WERI-Rb-1 (cell line): ENCODE measurements at places on chromosomes 5 and 9.

- DNase-seq: no peak
These were observed 56.7 kb downstream of the ROPN1L start for GRCh38 chr5:10498350-10498749.

DNA sequence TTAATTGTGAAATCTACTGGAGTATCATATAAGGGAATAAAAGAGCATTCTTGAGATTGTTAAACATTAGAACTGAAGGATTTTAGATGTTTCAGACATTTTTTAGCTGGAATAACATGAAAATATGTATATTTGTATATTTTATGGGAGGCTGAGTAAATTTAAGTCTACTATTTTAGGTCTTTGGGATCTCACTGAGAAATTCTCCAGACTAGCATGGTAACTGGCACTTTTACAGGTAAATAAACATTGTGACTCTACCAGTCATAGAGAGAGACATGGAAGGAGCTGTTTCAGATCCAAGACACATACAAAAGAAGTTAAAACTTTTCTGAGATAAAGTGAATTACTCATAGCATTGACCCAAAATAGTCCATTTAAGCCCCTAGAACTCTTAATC lies 59.4 kb downstream of the NDUFAF2 start:
- DNase-seq: no peak

DNA sequence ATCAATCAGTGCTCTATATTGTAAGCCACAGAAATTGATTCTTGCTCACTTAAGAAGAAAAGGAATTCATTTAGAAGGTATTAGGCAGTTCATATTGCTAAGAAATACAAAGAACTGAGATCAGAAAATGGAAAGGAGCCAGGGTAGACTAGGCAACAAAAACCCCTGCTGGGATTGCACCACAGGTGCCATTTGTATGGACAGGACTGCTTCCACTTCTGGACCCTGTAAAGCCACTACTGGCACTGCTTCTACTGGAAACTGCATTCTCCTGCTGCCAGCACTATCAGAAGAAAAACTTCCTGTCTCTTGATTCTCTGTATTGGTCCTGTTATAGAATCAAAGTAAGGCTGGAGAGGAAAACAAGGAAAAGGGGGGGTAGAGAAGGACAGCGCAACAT lies 45.9 kb downstream of the CERT1 start:
- no peak for DNase-seq

DNA sequence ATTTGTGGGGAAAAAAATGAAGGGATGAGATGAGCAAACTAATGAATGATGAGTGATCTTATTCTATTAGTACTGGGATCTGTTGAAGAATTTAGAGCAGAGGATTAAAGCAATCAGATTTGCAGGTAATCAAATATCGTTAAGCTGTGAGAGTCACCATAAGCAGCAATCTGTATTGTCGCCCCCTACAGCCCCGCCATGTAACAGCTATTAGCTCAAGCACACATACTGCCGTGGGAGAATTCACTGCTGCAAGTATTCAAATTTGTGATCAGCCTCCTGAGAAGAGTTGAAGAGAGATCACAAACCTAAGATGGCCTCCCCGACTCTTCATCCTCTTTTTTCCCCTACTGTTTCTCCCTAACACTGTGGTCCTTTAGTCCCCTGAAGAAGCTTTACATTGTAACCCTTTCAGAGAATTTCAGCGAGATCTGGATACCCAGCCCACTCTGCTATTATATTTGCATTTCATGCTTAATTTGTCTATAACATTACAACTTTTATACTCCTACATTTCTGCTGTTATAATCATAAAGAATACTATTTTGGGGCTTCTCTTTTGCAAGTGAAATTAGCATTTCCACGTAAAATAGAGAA lies 28.5 kb upstream of the PHF24 start:
- peak; percentile 80 for DNase-seq
